ENCODE measurements at places on chromosomes 2 and 18.

DNA sequence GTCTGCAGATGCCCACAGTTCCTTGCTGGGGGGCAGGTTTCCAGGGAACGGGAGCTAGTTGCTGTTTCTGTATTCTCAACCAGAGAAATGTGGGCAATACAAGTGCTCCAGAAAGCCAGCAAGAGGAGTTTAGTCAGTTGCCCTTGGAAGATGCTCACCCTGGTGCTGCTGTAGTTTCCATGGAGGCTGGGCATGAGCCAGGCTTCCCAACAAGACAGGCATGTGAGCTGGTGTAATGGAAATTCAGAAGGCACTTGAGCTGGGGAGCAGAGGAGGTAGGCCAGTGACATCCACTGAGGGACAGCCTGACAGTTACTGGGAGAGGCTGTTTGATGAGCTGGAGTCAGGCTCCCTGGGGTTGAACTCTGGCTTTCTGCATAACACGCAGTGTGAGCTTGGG lies 7.7 kb downstream of the HK2 start:
- no peak for DNase-seq

DNA sequence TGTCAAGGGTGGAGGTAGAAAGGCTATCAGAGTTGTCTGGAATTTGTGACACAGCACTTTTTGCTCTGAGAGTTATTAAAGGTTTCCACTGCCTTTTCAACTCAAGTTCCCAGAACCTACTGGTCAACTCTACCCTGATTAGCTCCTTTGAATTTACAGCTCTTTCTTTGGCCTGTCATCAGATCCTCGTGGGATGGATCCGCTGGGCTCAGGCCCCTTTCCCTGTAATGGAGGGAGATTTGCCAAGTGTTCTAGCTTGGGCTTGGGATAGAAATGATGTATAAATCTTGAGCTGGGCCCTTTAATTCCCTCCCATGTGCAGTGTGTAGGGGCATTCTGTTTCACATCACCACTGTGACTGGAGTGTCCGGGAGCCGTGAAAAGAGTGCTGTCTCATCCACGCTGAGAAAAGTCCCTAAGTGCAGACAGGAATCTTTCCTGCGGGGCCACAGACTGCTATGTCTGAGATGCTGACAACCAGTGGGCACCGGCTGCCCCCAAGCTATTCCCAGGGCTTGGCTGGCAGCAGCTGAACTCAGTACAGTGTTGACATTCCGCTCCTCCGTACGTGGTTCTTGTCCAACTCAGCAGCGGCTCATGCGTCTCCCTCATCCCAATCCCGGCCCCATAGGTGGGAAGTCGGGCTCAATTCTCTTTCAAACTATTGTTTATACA lies 46.9 kb upstream of the ARHGAP28 start:
- no peak for DNase-seq

- no peak for DNase-seq
Measured at GRCh38 chr18:75226286-75226955, 15.8 kb downstream of the TSHZ1 start.

DNA sequence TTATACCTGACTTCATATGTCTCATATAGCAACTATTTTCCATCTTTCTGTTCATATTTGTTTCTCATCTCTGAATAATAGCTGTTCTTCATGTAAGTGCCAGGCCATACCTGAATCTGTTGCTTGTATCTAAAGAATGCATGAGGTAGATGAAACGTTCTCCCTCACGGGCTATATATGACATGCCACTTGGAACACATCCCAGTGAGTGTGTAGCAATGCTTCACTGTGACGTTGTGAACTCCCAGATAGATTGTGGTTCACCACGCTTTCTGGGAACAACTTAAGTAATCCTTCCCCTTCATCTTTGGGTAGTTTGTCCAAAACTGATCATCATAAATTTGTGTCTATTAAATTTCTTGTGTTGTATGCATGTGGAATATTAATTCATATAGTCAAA lies 60.1 kb downstream of the RDH14 start:
- no peak for DNase-seq

GRCh38 chr18:50805732-50806131 lies 14.1 kb downstream of the MRO start:
- no peak for DNase-seq

DNA sequence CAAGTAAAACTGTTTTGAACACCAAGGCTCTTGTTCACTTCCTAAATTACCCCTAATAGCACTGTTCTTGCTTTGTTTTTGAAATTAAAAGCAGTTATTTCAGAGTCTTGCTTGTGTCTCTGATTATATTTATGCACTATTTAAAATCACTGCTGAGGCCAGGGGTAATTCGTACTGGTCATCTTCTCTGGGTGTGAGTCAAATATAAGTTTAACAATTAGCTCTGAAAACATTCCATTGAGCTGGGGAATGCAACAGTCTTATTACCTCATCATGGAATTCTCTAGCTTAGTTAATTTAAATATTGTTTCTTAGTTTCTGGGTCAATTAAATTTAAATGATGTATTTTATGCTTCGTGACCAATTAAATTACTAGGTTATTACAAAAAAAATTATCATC lies 135.0 kb downstream of the MEIS1 start:
- DNase-seq = no peak

- DNase-seq = no peak
Measured at GRCh38 chr2:60294901-60295635, 258.4 kb downstream of the BCL11A start.

Data from activated T-cell treated with anti-CD3 and anti-CD28 coated beads, Interleukin-2, amount 50 U/mL, for 24 hours (primary cell).